Central memory CD8-positive, alpha-beta T cell (primary cell): ENCODE measurements at places on chromosomes 7 and 10.

GRCh38 chr7:107564553-107565298 is 955 bp downstream of the DUS4L start:
- H3K4me1 ChIP-seq, result peaks cover 55% of the 10 kb centered on the region
- H3K4me3 ChIP-seq, result peak overlapping the region; percentile 78
- no peaks in the 10 kb centered on the region for H3K27me3 ChIP-seq
- peak overlapping the region; percentile 92 for H3K27ac ChIP-seq

DNA sequence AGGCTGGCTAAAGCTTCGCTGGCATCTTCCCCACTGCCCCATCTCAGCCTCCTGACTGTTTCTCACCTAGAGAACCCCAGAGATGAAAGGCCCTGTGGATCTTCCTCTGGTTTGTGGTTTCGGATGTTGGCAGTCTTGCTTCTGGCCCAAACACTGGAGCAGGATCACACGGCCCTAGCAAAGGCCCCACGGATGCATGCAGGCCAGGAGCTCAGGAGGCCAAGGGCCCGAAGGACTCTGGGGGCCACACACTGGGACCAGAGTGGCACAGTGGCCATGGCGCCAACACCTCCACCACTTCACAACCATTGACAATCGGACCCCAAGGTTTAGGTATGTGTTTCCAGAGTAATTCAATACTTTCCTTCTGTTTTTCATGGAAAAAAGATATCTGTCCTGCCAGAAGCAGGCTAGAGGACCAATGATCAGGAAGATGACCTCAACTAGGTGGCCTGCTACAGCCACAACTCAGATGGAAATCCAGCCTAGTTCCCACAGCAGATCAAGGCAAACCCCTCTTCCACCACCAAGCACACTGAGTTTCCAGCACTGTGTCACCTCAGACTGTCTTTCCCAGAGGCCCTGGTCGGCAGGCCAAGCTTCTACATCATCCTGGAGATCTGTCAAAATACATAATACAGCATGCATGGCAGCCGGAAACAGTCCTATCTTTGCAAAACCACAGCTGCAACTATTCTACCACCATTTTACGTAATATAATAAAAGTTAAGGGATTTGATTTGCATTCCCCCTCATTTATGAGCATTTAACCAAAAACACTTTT is 53.0 kb downstream of the CTBP2 start:
- H3K4me1 ChIP-seq, result no peaks in the 10 kb centered on the region
- no peaks in the 10 kb centered on the region for H3K36me3 ChIP-seq
- H3K4me3 ChIP-seq, result no peak overlapping the region
- H3K27ac ChIP-seq, result no peak overlapping the region

DNA sequence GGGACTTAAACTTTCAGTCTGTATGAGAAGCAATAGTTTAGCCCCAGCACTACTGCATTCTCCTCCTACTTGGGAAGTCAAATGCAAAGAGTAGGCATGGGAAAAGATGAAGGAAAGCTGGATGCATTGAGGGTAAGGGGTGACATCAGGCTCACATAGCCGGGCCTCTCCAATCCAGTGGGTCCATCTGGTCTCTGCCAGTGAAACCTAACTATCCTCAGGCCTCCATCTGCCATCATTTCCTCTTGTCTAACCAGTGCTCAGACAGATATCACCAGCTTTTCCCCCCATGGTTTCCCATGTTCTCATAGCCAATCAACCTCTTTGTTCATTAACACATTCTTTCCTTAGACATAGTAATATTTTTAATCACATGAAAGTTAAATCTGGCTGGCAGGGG is 118.3 kb downstream of the DGKI start:
- peaks cover 35% of the 10 kb centered on the region for H3K27me3 ChIP-seq
- DNase-seq, result no peak
- no peaks in the 10 kb centered on the region for H3K4me1 ChIP-seq
- no peaks in the 10 kb centered on the region for H3K36me3 ChIP-seq

- peaks cover 14% of the 10 kb centered on the region for H3K27me3 ChIP-seq
- H3K36me3 ChIP-seq, result no peaks in the 10 kb centered on the region
- H3K27ac ChIP-seq, result no peak overlapping the region
Measured at GRCh38 chr7:26995666-26996065, 100.1 kb downstream of the HOXA1 start.

DNA sequence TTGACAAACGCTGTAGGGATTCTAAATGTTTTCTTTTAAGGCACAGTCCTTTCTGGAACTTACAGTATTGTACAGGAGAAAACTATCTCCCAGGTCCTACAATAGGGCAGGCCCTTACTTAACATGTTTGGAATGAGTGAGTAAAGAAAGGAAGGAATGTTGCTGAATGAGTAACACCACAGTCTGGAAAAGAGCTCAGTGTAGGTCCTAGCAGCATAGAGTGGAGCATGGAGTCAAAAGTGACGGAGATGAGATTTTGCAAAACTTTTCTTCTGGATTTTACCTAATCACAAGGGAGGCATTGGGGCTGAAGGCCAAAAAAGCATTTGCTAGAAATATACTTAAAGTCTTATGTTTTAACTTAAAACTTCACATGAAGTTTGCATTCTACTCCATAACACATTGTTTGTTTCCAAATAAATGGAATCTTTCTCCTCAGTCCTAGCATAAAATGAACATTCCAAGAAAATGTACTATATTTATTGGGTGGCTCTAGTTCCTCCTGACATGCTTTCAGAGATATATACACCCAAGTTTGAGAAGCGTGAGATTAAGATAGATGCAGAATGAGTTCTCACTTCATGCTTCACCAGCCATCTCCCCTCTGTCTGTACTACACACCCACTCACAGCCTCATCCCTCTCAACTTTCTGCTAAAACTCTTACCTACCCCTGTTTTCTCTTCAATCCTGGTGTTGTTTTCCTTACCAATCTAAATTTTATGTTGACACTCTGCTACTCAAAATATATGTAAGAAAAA is 20.2 kb upstream of the ADD3 start:
- no peak for DNase-seq
- H3K4me3 ChIP-seq, result no peak overlapping the region
- peaks cover 19% of the 10 kb centered on the region for H3K27me3 ChIP-seq
- no peaks in the 10 kb centered on the region for H3K36me3 ChIP-seq
- no peaks in the 10 kb centered on the region for H3K4me1 ChIP-seq
- H3K27ac ChIP-seq, result no peak overlapping the region

GRCh38 chr7:113349339-113349738 is 231.0 kb upstream of the SMIM30 start:
- H3K27me3 ChIP-seq, result no peaks in the 10 kb centered on the region
- no peak for DNase-seq
- H3K4me1 ChIP-seq, result no peaks in the 10 kb centered on the region
- no peaks in the 10 kb centered on the region for H3K36me3 ChIP-seq

DNA sequence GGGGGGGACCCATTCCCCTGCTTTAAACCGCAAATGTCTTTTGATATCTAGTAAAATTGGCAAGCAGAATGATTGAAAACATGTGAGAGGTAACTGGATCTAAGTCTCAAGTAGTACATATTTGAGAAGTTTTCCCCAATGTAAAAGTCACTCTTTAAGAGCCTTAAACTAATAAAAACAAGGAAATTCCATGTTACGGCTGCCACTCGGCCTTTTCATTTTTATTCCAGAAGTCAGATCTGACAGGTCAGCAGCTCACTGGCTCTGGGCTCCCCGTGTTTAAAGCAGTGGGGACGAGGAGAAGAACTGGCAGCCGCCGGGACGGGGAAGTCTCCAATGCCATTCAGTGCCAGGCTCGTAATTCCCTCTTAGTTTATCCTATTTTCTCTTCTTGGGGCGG is 80.7 kb downstream of the CUX1 start:
- H3K4me1 ChIP-seq, result peaks cover 10% of the 10 kb centered on the region
- no peak overlapping the region for H3K4me3 ChIP-seq
- no peaks in the 10 kb centered on the region for H3K27me3 ChIP-seq

GRCh38 chr10:20726381-20726780 is 170.7 kb downstream of the NEBL start:
- no peak overlapping the region for H3K4me3 ChIP-seq
- DNase-seq, result no peak
- H3K27me3 ChIP-seq, result no peaks in the 10 kb centered on the region

DNA sequence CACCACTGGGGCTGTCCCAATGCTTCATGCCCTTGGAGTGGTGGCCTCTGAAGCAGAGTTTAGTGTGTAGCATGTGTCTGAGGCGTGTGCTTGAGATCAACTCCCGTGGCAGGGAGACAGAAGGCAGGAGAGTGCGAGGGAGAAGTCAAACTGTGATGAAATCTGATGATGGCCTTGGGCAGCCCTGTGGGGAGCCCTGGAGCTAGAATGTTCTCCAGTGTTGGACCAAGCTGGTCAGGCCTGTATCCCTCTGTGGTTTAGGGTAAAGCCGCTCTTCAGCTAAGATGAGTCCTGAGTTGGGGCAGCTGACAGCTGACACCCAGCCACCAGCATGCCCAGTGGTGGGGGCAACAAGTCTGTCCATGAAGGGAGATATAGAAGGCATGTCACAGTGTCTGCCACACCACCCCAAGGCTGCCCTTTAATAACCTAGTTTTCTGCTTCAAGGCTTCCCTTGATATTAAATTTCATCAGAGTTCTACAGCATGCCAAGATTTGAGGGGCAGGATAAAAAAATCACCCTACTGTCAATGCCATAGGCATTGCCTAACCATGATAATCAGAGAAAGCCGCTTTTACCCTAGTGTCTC is 170.5 kb upstream of the SVIL start:
- peaks cover 55% of the 10 kb centered on the region for H3K27me3 ChIP-seq
- no peaks in the 10 kb centered on the region for H3K4me1 ChIP-seq
- DNase-seq, result no peak

DNA sequence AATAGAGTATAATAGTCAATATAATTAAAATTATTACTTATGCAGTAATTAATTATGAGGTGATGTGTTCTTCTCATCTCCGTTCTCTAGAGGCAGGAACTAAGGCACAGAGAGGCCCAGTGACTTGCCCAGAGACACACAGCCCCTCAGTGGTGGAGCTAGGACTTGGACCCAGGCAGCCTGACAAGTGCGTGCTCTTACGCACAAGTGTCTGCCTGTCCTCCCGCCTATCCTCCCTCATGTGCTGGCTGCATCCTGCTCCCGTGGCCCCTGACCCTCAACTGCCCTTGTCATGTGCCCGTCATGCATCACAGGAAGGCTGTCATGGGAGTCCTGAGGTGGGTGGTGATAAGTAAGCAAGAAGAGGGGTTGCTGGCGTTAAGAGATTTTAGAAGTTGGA is 14.3 kb downstream of the IL2RA start:
- peaks cover 53% of the 10 kb centered on the region for H3K4me1 ChIP-seq
- no peaks in the 10 kb centered on the region for H3K27me3 ChIP-seq
- H3K27ac ChIP-seq, result peak overlapping the region; percentile 60

GRCh38 chr10:13349463-13350274 is 1.6 kb upstream of the SEPHS1 start:
- H3K27me3 ChIP-seq, result peaks cover 19% of the 10 kb centered on the region
- H3K4me1 ChIP-seq, result peaks cover 46% of the 10 kb centered on the region
- H3K36me3 ChIP-seq, result peaks cover 12% of the 10 kb centered on the region
- H3K27ac ChIP-seq, result peak overlapping the region; percentile 63

GRCh38 chr10:131184503-131184902 is 127.0 kb downstream of the TCERG1L start:
- H3K4me1 ChIP-seq, result no peaks in the 10 kb centered on the region
- H3K27ac ChIP-seq, result no peak overlapping the region
- H3K4me3 ChIP-seq, result no peak overlapping the region

GRCh38 chr10:102396317-102396650 is 779 bp downstream of the NFKB2 start:
- H3K4me1 ChIP-seq, result peaks cover 38% of the 10 kb centered on the region
- H3K4me3 ChIP-seq, result peak overlapping the region; percentile 95
- H3K27me3 ChIP-seq, result no peaks in the 10 kb centered on the region
- DNase-seq, result no peak
- H3K36me3 ChIP-seq, result peaks cover 51% of the 10 kb centered on the region

DNA sequence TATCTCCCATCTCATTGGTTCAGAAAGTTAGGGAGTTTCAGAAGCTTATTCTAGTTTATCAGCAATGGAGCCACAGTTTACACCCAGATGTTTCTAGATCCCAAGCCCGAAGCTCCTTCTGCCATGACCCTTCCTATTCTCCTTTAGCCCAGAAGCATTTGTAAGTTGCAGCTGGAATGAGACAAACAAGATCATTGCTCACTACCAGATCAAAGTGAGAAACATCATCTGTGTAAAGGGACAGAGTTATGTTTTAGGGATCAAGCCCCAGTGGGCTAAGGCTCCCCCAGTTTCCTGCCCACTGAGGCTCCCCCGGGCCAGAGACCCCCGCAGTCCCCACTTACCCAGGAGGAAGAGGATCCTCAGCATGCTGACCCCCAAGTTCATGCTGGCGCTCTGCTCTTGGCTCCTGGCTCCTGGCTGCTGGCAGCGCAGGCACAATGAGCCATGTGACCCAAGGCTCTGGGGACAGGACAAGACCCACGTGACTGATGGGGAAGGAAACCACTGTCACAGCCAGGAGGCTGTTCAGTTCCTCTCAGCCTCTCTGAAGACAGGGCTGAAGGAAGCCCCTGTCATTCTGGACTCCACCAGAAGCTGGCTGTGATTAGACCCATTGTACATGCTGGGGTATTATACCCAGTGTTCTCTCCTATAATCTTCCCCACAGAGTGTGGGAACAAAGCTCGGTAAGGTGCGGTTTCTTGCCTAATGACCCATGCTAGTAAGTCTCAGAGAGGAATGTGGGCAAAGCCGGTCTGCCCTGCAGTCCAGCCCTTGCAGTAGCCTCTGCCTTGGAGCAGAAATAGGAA is at the start of gene TMEM273:
Gene TMEM273 (minus strand): TSS at position 442 of the 812 bp plus-strand sequence. CDS start 55 bp downstream, at position 387.
- no peak for DNase-seq
- no peaks in the 10 kb centered on the region for H3K27me3 ChIP-seq
- H3K4me1 ChIP-seq, result peaks cover 58% of the 10 kb centered on the region
- H3K27ac ChIP-seq, result peak within 1 kb of the TSS; percentile 59

GRCh38 chr7:77430927-77431326 is 14.8 kb upstream of the GSAP start:
- no peak overlapping the region for H3K27ac ChIP-seq
- H3K36me3 ChIP-seq, result no peaks in the 10 kb centered on the region
- no peak overlapping the region for H3K4me3 ChIP-seq
- no peaks in the 10 kb centered on the region for H3K27me3 ChIP-seq
- DNase-seq, result no peak
- peaks cover 19% of the 10 kb centered on the region for H3K4me1 ChIP-seq

GRCh38 chr10:26213157-26213800 is 3.3 kb upstream of the GAD2 start:
- DNase-seq, result no peak
- peaks cover 62% of the 10 kb centered on the region for H3K27me3 ChIP-seq
- peaks cover 22% of the 10 kb centered on the region for H3K4me1 ChIP-seq
- no peak overlapping the region for H3K4me3 ChIP-seq

- H3K36me3 ChIP-seq, result peaks cover 1% of the 10 kb centered on the region
- peaks cover 13% of the 10 kb centered on the region for H3K4me1 ChIP-seq
- no peaks in the 10 kb centered on the region for H3K27me3 ChIP-seq
- no peak overlapping the region for H3K27ac ChIP-seq
- DNase-seq, result no peak
Measured at GRCh38 chr10:127250031-127250430, 53.6 kb upstream of the INSYN2A start.

- DNase-seq, result no peak
- H3K36me3 ChIP-seq, result peaks cover 3% of the 10 kb centered on the region
- peaks cover 23% of the 10 kb centered on the region for H3K27me3 ChIP-seq
- no peak overlapping the region for H3K27ac ChIP-seq
- no peaks in the 10 kb centered on the region for H3K4me1 ChIP-seq
Measured at GRCh38 chr10:97071496-97071895, 114.3 kb downstream of the SLIT1 start.

- peaks cover 1% of the 10 kb centered on the region for H3K36me3 ChIP-seq
- H3K27ac ChIP-seq, result no peak overlapping the region
- H3K4me3 ChIP-seq, result no peak overlapping the region
- peaks cover 40% of the 10 kb centered on the region for H3K27me3 ChIP-seq
- no peak for DNase-seq
Measured at GRCh38 chr10:124319926-124320391, 98.8 kb downstream of the OAT start.

GRCh38 chr10:117876210-117876609 is 170.5 kb downstream of the RAB11FIP2 start:
- H3K4me1 ChIP-seq, result no peaks in the 10 kb centered on the region
- no peaks in the 10 kb centered on the region for H3K36me3 ChIP-seq
- DNase-seq, result no peak
- no peak overlapping the region for H3K4me3 ChIP-seq
- no peak overlapping the region for H3K27ac ChIP-seq
